ENCODE measurements at places on chromosomes 11 and 22.

DNA sequence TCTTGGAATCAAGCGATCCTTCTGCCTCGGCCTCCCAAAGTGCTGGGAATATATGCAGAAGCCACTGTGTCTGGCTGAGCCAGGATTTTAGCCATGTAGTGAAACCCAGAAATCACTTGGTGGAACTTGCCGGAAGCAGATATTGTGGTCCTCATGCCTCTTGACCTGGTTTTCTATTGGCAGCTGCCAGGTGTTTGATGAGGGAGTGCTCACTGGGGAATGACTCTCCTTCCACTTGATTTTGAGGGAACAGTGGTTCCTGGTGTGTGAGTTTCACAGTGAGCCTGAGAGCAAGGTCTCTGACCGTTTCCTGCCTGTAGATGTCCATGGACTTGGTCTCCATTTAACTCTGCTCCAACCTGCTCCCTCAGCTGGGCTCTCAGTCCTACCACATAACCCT is 34.7 kb upstream of the ELF5 start:
- no peak for DNase-seq

DNA sequence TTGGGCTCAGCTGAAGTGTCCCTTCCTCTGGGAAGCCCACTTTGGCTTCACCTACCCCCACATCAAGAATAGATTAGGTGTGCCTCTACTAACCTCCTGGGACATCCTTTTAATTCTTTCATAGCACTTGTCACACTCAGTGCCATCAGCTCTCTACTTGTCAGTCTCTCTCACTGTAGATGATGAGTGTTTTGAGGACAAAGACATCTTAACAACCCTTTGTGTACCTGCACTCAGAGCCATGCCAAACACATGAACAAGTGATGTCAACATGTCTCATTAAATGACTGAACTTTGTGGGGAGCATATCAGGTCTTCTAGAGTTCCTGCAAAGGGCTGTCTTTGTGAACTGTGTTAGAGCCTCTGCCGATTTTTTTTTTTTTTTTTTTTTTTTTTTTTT is 87.0 kb upstream of the AMOTL1 start:
- no peak for DNase-seq

- DNase-seq, result peak; percentile 78
These were observed 62.0 kb downstream of the PAK1 start for GRCh38 chr11:77411717-77412441.

- no peak for DNase-seq
These were observed 10.0 kb upstream of the CCDC83 start for GRCh38 chr11:85845124-85845631.

DNA sequence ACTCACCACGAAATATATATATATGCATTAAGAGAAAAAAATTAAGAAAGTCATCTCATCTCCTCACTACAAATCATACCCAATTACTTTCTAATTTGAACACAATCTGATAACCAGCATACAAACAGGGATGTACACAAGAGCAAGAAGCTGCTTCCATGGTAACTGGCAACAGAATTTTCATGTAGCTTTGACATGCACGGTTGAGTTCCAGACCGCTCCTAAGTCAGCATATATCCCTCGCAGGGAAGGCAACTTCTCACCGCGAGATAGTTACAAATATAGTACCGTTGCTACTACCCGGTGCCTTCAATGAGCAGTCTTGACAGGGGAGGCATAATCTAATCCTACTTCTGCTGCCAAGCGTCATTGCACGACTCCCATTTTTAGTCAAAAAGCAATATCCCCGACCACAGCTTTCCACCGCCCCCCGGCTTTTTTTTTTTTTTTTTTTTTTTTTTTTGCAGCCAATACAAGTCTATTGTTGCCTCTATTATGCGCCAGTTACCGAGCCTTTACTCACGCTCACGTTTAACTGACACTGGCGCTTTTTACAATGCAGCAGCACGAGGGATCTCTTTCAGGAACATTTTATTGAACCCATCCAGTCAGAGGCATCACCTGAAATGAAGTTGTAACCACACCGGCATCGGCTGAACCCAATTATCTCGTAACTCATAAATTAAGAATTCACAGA is 2.2 kb downstream of the CADM1 start:
- DNase-seq, result peak; percentile 8

DNA sequence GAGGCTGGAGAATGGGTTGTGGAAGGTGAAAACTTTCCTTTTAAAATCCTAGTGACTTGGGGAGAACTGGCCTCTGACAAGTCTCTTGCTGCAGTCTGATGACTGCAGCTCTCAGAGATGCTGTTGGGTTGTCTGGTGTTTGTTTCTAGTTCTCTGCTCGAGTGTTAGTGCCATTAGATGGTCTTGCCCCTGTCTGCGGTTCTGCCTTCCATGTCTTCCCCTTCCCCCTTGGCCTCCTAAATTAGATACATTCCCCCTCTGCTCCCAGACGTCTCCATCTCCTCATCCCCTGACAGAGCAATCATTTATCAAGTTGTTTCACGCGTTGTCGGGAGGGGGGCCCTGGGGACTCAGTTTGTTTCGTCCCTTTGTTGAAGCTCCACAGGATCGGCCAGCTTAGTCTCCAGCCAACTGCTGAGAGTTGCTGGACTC is 67.7 kb downstream of the CECR2 start:
- no peak for DNase-seq

GRCh38 chr11:96260067-96260511 is 82.9 kb downstream of the MAML2 start:
- no peak for DNase-seq

- DNase-seq, result no peak
These were observed 13.2 kb upstream of the ADA2 start for GRCh38 chr22:17232406-17232805.

DNA sequence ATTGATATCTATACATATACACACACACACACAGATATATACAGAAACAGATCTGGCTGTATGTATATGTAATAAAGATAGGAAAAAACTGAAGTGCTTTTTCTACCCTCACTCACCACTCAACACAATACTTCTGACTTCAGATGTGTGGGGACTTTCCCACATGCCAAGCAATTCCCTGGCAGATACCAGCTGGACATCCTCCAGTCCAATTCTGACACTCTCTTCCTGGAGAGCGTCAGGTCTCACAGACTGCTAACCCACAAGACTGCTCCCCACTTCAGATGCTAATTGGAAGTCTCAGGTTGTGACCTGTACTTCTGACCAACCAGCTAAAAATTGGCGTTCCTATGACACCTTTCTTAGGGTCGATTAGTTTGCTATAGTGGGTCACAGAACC is 140.6 kb downstream of the ATG16L2 start:
- no peak for DNase-seq

GRCh38 chr22:31393893-31394292 is 5.5 kb upstream of the DRG1 start:
- DNase-seq, result no peak

- DNase-seq, result no peak
These were observed 82.0 kb upstream of the OR5AK2 start for GRCh38 chr11:56906683-56907148.

DNA sequence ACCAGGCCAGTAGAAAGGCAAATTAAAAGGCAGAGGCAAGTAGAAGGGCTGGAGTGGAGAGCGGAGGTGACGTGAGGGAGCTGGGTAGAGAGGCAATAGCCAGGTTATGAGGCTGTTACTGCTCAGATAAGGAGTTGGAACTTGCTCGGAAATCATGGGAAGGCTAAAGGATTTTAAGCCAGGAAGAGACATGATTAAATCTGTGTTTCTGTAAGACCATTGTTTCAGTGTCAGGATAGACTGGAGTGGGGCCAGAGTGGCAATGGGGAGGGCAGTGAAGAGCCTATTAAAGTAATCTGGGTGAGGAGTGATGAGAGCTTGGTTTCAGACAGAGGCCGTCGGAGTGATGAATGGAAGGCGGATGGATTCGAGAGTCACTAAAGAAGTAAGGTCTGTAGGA is 39.0 kb downstream of the GRAMD1B start:
- no peak for DNase-seq

- DNase-seq, result no peak
These were observed 49.5 kb downstream of the GAB4 start for GRCh38 chr22:16958475-16958874.

GRCh38 chr11:75557666-75558494 is 4.2 kb upstream of the SERPINH1 start:
- DNase-seq, result no peak

DNA sequence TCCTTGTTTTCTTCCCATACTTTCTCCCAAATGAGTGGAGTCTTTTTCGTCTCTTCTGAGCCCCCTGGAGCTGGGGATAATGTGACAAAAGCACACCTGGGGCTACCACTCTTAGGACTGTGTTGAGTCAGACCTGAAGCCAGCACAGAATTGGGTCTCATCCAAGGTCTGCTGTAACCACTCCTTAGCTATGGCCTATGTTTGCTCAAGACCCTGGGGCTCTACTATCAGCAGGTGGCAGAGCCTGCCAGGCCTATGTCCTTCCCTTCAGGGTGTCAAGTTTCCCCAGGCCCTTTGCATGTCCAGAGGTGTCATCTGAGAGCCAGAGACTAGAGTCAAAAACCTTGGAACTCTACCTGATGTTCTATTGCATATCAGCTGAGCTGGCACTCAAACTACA is 335.7 kb downstream of the DDX10 start:
- no peak for DNase-seq

- no peak for DNase-seq
These were observed 70.8 kb downstream of the KCNJ1 start for GRCh38 chr11:128796270-128796669.

DNA sequence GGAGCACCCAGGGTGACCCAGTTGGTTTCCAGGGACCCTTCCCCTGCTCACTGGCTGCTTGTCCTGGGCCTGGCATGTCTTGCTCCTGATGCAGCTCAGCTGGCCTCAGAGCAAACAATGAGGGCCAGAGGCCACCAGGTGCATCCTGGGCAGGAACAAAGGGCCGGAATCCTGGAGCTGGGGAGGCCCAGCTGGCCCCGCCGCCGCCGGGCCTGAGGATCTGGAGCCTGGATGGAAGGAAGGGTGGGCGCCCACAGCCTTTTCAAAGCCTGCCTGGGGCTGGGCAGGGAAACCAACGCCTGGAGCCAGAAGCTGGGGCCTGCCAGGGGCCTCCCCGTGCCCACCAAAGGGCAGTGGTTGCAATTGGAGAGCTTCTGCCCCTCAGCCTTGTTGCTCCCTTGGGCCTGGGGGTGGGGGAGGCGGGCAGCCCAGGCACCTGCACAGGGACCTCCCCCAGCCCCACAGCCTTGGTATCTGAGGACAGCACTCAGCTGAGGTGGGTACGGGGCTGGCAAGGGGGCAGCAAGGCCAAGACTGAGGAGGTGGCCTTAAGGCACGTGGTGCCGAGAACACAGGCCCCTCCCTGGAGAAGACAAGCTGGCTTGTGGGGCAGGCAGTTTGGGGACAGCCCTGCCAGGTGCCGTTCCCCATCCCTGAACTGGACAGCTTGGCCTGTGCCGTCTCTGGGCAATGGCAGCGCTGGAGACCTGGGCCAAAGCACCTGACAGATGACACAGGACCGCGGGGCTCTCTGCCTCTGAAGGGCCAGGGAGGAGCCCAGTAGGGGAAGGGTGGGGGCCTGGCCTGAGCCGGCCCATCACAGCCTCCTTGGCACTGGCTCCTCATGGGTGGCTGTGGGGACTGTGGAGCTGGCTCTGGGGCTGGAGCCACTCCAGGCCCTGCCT is 7.1 kb upstream of the ADORA2A start:
- DNase-seq, result no peak

Data from CD4-positive, alpha-beta memory T cell (primary cell).